Natural killer cell (primary cell): ENCODE measurements at places on chromosomes 16 and 17.

GRCh38 chr17:59368218-59368857 is 36.9 kb downstream of the YPEL2 start:
- no peak for DNase-seq

- DNase-seq: no peak
These were observed 9.3 kb downstream of the C17orf50 start for GRCh38 chr17:35769895-35770486.

GRCh38 chr16:71880176-71880575 is 3.8 kb downstream of the ZNF821 start:
- no peak for DNase-seq

GRCh38 chr17:13480877-13481276 is 120.9 kb downstream of the HS3ST3A1 start:
- no peak for DNase-seq

- no peak for DNase-seq
These were observed 24.0 kb upstream of the ALKBH5 start for GRCh38 chr17:18159551-18160120.

DNA sequence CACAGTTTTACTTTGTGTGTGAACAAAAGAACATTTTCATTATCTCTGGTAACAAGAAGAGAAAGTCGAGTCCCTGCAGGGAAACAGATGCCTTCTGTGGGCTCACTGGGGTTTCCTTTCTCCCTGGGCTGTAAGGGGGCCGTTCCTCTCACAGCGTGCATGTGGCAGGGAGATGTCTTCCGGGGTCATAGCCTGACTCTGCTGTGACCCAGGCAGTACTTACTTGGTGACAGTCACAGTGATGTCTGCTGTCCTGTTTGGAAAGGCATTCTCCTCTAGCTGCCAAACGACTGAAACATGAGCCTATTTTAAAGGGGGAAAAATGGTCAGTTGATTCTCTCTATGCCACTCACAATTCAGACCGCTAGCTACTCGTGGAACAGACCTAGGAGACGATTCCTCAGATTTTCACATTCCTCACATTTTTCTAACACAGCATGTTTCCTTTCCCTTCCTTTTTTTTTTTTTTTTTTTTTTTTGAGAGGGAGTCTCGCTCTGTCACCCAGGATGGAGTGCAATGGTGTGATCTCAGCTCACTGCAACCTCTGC is 7.3 kb downstream of the HASPIN start:
- no peak for DNase-seq

DNA sequence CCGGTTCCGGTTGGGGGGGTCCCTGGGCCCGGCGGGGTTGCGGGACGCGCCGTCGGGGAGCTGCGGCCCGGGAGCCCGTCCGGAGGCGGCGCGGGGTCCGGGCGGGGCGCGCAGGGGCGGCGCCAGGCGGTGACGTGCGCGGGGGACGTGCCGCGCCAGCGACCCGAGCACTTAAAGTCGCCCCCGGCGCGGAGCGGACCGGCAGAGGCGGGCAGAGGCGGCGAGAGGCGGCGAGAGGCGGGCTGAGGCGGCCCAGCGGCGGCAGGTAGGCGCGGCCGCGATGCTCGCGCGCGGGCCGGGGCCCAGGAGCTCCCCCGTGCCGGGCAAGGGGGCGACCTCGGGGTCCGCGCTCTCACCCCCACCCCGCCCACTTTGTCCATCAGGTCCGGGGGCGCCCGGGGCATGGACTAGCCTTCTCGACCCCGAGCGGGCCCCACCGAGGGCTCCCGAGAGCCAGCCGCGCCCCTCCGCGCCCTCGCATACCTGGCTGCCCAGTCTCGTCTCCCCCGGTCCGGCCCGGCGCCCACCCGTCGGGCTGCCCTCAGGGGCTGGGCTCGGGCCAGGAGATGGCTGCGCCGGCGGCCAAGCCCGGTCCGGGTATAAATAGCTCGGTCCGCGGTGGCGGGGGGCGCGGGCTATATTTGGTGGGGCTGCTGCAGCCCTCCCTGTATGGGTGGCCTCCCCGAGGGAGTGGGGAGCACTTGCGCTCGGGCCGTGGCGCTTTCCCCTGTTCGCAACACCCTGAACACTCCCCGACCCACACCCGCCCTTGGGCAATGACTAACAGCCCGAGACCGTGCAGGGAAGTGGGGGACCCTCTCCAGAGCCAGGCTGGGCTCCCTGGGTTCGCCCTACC is at the start of gene SLC16A3:
Gene SLC16A3, plus strand, starts transcription at position 201 of the 856 bp plus-strand sequence. CDS start 6,967 bp downstream, outside the sequence.
- peak; percentile 87 for DNase-seq

DNA sequence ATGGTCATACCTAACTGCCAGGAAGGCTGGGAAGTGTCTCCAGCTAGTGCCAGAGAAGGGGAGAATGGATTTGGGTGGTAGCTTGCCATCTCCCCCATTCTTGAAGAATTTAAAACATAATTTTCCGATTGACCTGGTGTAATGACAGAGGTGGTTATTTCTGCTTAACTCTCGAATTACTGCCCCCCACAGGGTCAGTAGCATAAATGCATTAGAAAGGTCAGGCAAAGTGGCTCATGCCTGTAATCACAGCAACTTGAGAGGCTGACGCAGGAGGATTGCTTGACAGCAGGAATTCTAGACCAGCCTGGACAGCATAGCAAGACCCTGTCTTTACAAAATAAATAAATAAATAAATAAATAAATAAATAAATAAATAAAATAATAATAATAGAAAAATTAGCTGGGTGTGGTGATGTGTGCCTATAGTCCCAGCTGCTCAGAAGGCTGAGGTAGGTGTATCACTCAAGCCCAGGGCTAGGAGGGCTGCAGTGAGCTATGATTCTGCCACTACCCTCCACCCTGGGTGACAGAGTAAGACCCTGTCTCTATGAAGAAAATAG is 27.5 kb downstream of the TMC7 start:
- DNase-seq: no peak

DNA sequence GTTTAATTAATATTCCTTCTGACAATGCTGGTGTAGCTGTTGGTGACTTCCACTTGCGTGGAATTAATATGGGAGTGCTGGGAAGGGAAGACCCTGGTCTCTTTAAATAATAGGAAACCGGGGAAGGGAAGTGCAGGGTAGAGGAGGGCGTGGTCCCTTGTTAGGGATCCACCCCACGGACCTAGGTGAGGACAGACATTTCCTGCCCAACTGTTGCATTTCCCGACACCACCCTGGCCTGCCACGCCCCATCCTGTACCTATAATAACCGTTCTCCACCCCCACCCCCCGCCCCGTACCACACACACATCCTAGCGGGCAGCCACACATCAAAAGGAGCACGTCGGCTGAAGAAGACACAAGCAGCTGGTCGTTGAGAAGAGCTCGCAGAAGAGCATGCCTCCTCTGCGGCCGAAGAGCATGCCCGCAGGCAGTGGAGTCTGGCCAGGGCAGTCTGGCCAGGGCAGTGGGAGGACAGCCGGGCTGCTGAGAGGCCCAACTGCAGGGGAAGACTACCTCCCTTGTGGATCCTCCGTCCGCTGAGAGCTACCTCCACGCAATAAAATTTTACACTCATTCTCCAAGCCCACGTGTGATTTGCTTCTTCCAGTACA is 36.8 kb upstream of the MMD start:
- DNase-seq: no peak

DNA sequence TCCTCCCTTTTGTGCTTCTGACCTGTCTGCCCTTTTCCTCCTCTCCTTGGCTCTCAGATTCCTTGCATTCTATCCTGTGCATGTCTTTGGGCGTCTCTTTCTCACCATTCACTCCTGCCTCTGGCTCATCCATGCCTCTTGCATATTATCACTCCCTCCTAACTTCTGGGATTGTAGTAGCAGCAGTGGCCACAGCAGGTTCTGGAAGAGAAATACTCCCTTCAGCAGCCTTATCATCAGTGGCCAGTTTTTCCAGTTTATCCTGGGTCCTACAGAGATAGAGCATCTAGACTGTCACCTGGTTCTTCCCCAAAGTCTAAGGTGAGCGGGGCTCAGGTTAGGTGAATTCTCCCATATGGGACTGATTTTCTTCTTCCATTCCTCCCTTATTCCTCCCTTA is 354.0 kb upstream of the CCL2 start:
- DNase-seq: no peak

GRCh38 chr16:50295541-50296132 is 29.3 kb downstream of the ADCY7 start:
- DNase-seq: no peak

DNA sequence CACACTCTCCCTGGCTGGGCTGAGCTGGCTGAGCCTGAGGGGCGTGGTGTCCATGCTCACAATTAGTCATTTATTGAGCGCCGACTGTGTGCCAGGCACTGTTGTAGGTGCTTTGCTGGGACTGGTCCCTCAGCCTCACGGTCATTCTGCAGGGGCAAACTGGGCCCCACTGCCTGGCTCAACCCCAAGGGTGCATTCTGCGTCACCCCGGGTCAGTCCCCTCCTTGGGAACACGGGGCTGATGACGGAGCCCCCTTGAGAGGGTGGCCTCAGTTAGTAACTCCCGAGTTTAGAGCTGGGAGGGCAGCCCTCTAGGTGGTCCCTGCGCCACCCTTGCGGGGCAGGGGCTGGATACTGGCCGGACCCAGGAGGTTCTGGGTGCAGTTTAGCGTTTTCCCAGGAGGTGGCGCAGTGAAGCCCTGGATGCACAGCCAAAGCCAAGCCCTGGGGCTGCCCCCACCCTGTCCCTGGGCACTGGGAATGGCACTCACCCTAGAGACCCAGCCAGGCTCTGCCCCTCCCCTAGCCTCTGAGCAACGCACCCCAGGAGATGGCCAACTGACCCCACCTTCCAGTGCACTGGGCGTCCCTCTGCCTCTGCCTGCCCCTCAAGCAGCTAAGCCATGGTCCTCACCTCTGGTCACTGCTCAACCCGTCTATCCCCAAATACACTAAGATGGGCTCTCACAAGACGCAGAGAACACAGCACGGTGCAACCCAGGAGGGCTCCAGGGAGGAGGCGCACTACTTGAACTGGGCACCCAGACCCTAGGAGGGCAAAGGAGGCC is 243.2 kb upstream of the GSE1 start:
- peak; percentile 54 for DNase-seq

DNA sequence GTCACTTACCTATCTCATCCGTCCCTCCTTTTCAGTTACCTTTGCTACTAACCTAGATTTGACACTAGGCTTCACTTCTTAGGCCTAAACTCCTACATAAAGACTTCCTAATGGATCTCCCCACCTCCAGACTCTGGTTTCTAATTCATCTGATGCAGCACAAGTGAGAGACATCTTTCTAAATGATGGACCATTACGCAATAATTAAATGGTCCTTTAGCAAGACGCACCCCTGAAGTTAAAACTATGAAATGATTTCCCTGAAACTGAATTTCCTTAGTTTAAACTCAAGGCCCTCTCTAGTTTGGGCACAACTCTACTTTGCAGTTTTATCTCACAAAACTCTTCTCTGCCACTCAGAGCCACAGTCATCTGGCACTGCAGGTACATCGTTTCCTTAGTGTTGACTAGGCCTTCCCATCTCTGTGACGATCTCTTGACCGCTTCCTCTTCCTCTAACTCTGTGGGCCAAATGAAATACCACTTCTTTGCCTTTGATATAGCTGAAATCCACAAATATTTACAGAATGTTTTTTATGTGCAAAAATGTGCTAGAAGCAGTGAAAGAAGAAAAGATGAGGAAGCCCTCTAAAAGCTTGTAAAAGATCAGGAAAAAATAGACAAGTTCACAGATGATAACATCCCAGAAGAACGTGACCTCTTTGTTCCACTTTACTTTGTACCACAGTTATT is 3.3 kb downstream of the SYNRG start:
- no peak for DNase-seq

- peak; percentile 17 for DNase-seq
These were observed 7.2 kb downstream of the SPNS3 start for GRCh38 chr17:4440690-4441686.

- no peak for DNase-seq
These were observed 204.8 kb upstream of the COX10 start for GRCh38 chr17:13864521-13864920.

GRCh38 chr16:74774223-74775139 is at the start of gene FA2H:
Gene FA2H (minus strand): TSS chr16:74774820. CDS start chr16:74774755, 65 bp downstream.
- DNase-seq: peak; percentile 74

GRCh38 chr16:63744077-63744874 is 1377.6 kb downstream of the CDH11 start:
- no peak for DNase-seq

- DNase-seq: no peak
These were observed 24.0 kb upstream of the CACNG1 start for GRCh38 chr17:67020293-67020766.
